Placental epithelial cell (primary cell): ENCODE measurements at places on chromosomes 1 and 21. TPM values are rescaled to one million over a fixed set of nuclear protein-coding genes. Genes with fewer than 3 reads are reported as not detected.

Gene GJB5
- total RNA-seq, result 42.8 and 56.9 TPM in 2 replicates

Gene COL8A2
- under 0.01 and 0.11 TPM in 2 replicates for total RNA-seq

Gene DNAH14
- total RNA-seq, result 2.7 and 3.1 TPM in 2 replicates

Gene IL20
- not detected in 2 replicates for total RNA-seq

Gene RNF207
- total RNA-seq, result 13.6 and 26.7 TPM in 2 replicates

Gene CD52
- total RNA-seq, result not detected in 2 replicates

Gene OR10J1
- total RNA-seq, result not detected in 2 replicates

Gene TTC13
- total RNA-seq, result 4.7 and 5.6 TPM in 2 replicates

Gene G0S2
- total RNA-seq, result 0.43 and 5.1 TPM in 2 replicates

Gene RGS4
- total RNA-seq, result 0.79 and 1.2 TPM in 2 replicates

Gene KRTAP7-1
- total RNA-seq, result not detected in 2 replicates

Gene FCRL2
- total RNA-seq, result not detected in 2 replicates

Gene NPR1
- 0.22 and 0.39 TPM in 2 replicates for total RNA-seq

Gene CSMD2
- total RNA-seq, result under 0.01 and 0.22 TPM in 2 replicates

Gene SERBP1
- total RNA-seq, result 114 and 133 TPM in 2 replicates

Gene GNAT2
- 0.11 and 0.39 TPM in 2 replicates for total RNA-seq

Gene RGL1
- total RNA-seq, result 1.2 and 4.3 TPM in 2 replicates

Gene TTC39A
- total RNA-seq, result 0.65 and 1.2 TPM in 2 replicates

Gene WNT3A
- not detected in 2 replicates for total RNA-seq

Gene TEDDM1
- not detected in 2 replicates for total RNA-seq

Gene RAD54L
- 3.1 and 3.3 TPM in 2 replicates for total RNA-seq

Gene SPRR2G
- total RNA-seq, result not detected in 2 replicates

Gene LYPD8
- total RNA-seq, result 0.22 TPM in 1 of 2 replicates, not detected in the other

Gene EPS8L3
- total RNA-seq, result not detected in 2 replicates

Gene EFNA3
- total RNA-seq, result 2.0 and 3.5 TPM in 2 replicates

Gene PRAMEF27
- not detected in 2 replicates for total RNA-seq

Gene LRRC7
- total RNA-seq, result not detected in 2 replicates

Gene NUF2
- 2.7 and 4.2 TPM in 2 replicates for total RNA-seq

Gene BCL10
- 28.3 and 30.6 TPM in 2 replicates for total RNA-seq
